NCI-H1092 treated with DMSO at 0.1 percent for 48 hours (cell line): ENCODE measurements at places on chromosomes 7 and 10.

GRCh38 chr7:47452715-47453092 is 129.2 kb downstream of the TNS3 start:
- no peak for DNase-seq

DNA sequence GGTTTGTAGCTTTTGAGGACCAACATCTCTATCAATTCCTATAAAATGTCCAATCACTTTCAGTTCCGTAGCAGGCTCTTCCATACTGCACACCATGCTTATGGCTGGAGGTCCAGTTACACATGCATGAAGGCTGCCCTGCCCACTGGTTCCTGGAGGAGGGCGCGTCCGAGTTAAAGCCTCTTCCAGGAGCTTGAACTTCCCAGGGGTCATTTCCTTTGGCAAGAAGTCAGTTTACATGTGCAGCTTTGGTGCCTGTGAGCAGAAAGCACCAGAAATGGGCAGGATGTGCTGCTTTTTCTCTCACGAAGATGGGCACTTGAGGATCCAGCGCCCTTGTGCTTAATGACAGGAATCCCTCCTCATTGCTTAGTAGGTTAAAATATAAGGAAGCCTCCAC is 17.6 kb upstream of the PHYH start:
- no peak for DNase-seq

- no peak for DNase-seq
These were observed 31.3 kb downstream of the HIBADH start for GRCh38 chr7:27631391-27631790.

DNA sequence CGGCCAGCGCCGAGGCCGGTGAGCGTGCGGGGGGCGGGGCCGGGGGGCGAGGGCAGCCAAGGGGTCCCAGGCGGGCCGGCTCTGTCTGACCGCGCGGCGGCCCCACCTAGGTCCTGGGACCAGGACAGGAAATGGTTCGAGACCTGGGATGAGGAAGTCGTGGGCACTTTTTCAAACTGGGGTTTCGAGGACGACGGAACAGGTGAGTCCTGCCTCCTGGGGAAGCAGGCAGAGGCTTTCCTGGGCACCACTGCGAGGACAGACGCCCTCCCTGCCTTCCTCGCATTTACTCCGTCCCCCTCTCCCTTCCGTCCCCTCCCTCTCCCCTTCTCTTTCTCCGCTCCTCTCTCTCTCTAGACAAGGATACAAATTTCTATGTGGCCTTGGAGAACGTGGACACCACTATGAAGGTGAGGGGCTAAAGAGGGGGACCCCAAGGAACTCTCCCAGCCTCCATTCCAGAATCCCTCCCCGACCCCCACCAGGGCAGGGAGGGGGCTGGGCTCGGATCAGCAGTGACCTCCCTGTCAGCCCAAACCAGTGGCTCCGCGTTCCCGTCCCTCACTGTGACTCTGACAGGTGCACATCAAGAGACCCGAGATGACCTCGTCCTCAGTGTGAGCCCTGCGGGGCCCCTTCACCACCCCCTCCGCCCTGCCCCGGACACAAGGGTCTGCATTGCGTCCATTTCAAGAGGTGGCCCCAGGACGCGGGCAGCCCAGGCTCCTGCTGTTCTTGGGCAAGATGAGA is 2.6 kb upstream of the MUC12 start:
- DNase-seq = no peak

GRCh38 chr7:36190447-36191291 is 37.6 kb downstream of the EEPD1 start:
- DNase-seq = no peak

- DNase-seq = no peak
These were observed 169.9 kb downstream of the SKIDA1 start for GRCh38 chr10:21355591-21356011.
